Astrocyte of the spinal cord (primary cell): ENCODE measurements at places on chromosomes 2 and 18.

- no peak for DNase-seq
These were observed 78.5 kb downstream of the SPTBN1 start for GRCh38 chr2:54534625-54535024.

DNA sequence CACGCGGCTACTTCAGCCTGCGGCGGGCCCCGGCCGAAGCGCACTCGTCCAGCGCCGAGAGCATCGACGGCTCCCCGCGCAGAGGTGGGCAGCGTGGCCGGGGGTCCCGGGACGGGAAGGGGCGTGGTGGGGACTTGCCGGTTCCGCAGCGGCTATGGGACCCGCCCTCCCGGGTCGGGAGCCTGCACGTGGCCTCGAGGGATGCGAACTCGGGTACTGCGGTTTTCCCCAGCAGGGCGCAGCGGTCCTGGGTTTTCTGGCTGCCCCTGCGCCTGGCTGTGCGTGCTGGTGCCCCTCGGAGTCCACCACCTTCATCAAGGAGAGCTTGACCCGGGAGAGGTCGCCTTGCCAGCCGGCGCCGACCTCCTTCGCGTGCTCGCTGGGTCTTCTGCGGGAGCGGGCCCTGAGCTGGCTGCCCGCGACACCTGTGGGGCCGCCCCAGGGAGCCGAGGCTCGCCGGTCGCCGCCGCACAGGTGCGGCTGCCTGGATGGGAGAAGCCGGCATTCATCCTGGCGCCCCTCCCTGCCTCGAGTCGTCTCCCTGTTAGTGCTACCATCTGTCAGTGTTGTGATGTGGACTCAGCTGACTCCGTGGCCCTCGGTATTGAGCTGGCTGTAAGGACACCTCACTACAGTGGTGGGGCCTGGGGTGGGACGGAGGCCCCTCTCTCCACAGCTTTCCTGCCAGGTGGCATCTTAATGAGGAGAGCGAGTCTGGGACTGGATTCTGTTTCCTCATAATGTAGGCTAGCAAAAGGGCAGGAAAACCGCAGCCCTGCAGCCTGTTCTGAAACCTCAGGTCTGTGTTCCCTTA is 177.3 kb downstream of the AGAP1 start:
- DNase-seq = no peak

- DNase-seq = no peak
These were observed 41.0 kb downstream of the AGAP1 start for GRCh38 chr2:235534678-235535422.

- DNase-seq = no peak
These were observed 88.3 kb downstream of the RHOB start for GRCh38 chr2:20534913-20535801.

DNA sequence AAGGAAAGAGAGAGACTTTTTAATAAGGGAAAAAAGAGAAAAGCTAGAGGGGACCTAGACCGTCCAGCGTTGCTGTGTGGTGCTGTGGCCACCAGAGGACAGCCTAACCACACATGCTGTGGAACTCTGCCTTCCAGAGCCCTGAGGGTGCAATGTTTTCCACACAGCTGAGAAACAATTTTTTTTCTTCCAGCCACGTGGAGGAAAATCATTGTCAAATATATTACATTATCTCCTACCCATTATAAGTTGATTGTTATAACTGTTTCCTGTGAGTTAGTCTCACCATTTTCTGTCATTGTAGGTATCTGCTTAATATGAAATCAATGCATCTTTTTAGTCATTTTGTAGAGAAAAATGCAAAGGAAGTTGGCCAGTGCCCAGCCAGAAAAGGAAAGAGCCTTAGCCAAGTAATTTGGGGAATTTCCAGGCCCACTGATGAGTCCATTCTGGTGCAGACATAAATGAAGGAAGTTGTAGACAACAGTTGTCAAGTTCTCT is 5.9 kb upstream of the MRPL19 start:
- DNase-seq = peak; percentile 68

DNA sequence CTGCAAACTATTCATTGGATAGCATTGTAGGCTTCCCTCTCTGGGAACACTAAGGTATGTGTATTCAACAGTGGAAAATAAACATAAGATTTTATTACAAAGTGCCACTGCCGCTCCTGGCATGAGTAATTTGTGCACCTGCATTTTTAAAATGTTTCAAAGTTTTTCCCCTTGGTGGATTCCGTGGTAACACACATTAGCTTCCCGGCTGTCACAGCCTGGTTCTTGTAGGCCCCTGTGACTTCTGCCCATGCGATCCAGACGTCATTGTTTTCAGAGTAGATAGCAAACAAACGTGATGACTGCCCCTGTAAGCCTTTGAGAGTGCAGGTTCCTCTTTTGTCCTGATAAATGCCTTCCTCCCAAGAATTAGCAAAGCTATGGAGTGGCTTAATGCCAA is 421.0 kb downstream of the ZNF521 start:
- no peak for DNase-seq

DNA sequence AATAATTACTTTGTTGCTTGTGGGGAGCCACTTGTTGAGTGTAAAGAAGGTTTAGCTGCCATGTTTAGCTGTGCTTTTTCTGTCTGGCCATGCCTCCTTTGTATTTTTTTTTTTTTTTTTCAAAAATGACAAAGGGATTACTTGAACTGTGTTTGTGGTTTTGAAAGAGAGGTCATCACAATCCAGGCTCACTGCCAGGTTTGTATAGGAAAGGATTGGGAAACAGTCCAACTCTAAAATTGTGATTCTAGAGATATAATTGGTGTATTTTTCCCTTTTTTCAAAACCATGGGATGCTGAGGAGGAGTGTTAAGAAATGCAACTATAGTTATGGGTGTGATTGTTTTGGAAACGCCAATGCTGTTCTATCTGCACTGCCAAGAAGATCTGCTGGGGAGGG is 4.3 kb downstream of the ITPRIPL1 start:
- DNase-seq = peak; percentile 22

DNA sequence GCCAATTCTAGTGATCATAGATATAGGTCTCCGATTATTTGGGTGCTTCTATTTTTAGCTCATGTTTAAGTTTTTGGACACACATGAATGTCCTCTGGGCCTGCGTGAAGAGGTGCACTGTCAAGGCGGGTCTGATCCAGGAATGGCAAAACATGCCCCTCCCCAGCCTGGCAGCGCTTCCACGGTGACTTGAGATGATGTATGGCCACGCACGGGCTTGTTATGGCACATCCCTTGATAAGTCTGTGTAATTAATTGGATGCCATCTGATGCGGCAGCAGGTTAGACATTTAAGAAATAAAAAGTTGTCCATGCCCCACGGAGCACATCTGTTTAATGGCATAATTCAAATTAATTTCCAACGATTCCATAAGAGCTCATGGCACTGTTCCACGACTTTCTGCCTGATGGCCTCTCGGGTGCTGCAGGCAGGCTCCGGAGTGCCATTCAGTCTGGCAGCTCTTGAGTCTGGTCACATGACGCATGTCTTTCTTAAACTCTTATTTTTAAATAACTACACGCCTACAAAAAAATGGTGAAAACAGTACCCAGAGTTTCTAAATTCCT is 151.4 kb downstream of the ACKR3 start:
- DNase-seq = no peak

- DNase-seq = no peak
These were observed 464.4 kb downstream of the PTPRM start for GRCh38 chr18:8031496-8031895.

- DNase-seq = no peak
These were observed 392.5 kb upstream of the NRXN1 start for GRCh38 chr2:51424418-51424817.

- peak; percentile 61 for DNase-seq
These were observed at the start of gene MAPRE3 for GRCh38 chr2:26970244-26970927. Gene MAPRE3, plus strand, starts transcription at chr2:26970637. Its CDS starts 51,582 bp downstream, at chr2:27022219.

DNA sequence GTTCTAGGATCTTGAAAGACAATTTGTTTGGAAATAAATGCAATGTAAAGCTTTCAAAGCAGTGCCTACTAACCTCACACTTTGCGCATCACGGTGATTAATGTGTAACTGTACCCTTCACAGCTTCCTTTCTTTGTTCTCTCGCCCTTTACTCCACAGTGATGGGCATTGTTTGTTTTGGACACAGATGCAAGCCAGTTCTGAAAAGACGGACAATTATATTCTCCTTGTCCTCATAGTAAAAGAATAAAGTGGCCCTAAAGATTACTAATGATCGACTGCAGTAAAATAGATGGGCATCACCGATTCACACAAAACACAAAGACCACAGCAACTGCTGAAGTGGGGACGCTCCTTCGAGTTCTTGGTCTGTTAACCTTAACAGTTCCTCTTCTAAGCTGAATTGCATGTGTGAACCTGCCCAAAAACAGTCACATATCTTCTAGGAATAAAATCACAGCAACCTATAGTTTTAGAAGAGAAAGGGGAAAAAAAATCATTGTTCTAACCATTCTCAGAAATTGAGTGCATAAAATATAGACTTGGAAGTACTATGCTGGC is 7.7 kb downstream of the L3MBTL4 start:
- DNase-seq = no peak

GRCh38 chr18:76452357-76452756 is 42.7 kb downstream of the ZNF516 start:
- DNase-seq = peak; percentile 75

- DNase-seq = no peak
These were observed 112.0 kb downstream of the CABLES1 start for GRCh38 chr18:23247331-23247730.

- no peak for DNase-seq
These were observed 203.5 kb downstream of the NDUFA10 start for GRCh38 chr2:239821694-239822075.

DNA sequence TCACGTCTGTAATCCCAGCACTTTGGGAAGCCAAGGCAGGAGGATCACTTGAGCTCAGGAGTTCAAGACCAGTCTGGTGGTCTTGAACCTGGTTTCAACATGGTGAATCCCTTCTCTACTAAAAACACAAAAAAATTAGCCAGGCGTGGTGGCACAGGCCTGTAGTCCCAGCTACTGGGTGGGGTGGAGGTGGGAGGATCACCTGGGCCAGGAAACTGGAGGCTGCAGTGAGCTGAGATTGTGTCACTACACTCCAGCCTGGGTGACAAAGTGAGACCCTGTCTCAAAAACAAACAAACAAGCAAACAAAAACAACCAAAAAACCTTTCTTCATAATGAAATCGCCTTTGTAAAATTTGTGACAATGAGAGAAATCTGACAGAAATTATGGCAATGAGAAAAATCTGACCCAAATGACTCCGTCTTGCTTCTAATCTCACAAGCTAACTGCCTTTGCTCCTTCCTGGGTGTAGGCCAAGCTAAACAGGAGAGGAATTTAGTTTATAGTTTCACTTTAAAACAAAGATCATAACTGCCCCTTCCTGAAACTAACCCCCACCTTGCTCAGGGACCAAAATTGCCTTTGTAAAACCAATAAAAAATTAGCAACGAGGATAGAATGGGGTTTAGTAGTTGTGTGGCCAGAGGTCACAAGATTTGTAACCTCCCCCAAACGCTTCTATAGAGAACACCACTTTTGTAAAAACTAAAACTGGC is 60.7 kb upstream of the KIF5C start:
- DNase-seq = peak; percentile 63

DNA sequence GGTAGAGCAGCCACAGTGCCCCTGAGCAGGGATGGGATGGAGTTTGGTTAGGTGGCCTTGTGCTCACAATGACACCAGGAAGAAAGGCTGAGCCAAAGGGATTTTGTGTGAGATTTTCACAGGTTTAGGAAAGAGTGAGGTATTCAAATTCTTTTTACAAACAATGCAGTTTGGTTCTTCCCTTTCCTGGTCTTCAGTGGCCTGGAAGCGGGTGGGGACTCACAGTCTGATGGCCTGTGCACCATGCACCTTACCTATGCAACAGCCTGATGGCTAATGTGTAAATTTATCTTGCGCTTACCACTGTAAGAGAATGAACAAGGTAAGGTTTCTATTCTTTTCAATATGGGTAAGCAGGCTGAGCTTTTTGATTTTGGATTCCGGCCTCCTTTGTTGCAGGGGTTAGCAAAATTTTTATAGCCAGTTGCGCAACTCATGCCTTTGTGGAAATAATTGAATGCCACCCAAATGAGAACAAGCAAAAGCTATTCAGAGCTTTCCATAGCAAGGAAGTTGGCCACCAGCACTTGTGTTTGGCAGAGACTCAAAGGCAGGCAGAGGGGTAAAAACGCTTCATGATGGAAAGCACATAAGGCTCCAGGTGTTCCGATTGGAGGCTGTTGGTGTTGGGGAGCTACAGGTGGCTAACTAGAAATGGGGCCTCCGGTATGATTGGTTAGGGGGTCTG is 23.8 kb upstream of the IL1R2 start:
- no peak for DNase-seq

DNA sequence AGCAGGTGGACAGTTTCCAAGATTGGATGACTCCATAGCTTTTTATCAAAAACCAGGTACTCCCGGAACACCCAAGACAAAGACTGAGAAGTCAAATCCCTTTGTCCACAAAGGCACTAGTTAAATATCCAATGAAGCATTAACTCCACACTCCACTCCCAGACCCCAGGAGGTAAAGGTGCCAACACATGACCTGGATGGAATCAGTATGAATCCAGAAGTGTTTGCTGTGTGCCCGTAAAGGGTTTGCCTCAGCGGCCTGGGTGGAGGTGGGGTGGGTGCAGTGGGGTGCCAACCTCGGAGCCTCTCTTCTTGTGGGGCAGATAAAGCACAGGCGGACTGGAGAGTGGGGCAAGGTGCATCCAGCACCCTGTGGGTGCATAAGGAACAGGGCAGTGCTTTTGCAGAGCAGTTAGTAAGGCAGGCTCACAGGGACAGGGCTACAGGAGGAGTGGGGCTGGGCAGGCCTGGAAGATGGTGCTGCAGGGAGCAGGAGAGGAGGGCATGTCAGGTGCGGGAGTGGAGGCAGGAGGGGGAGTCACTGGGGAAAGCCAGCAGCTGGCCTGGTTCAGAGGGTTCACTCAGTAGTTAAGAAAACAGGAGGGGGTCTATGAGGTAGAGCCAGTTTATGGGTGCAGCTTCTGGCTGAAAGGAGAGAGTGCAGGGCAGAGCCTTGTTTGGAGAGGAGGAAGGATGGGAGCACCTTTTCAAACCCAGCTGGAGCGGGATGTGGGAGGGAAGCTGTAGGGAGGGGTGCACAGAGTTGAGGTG is 208.4 kb upstream of the SMAD2 start:
- no peak for DNase-seq

GRCh38 chr18:13216711-13217465 is 1.7 kb upstream of the LDLRAD4 start:
- no peak for DNase-seq
